ENCODE measurements at places on chromosomes 6 and 20.

DNA sequence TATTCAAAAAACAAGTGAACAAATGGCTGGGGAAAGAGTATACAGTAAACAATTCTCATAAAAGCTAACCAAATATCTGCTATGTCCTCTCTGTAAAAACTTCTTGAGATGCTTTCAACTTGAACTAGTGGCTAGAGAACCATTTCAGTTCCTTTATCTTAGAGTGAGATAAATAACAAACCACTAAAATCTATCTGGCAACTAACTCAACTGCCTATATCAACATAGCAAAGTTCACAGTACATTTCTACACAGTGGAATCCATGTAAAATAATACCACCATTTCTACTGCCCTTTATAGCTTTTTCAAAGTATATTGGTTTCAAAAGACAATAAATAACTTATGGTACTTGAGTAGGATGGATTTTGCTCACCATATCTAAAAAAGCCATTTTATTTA lies 95.1 kb downstream of the MMS22L start:
- ATAC-seq = no peak
- no peak overlapping the region for H3K4me3 ChIP-seq
- H3K36me3 ChIP-seq = no peaks in the 10 kb centered on the region
- no peak overlapping the region for H3K27ac ChIP-seq
- H3K4me1 ChIP-seq = no peaks in the 10 kb centered on the region

GRCh38 chr6:11810854-11811643 lies 32.4 kb upstream of the ADTRP start:
- ATAC-seq = no peak
- H3K36me3 ChIP-seq = no peaks in the 10 kb centered on the region
- peaks cover 29% of the 10 kb centered on the region for H3K4me1 ChIP-seq
- no peak overlapping the region for H3K4me3 ChIP-seq
- peak overlapping the region; percentile 16 for H3K27ac ChIP-seq

DNA sequence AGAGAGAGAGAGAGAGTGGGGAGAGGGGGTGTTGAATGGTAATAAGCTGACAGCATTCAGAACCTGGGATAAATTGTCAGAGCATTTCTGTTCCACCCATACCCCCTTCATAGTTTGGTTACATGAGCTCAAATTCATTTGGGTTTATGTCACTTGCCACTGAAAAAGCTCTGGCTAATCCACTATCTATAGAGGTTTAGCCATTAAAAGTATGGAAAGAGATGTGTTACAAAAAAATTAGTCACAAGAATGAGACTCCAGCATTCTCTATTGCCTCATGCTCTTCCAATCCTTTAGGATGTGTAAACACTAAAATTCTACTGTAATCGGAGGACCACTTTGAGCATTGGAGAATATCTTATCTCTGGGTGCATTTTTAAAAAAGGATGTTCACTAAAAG lies 297.6 kb upstream of the TCF21 start:
- H3K4me3 ChIP-seq = no peak overlapping the region
- H3K4me1 ChIP-seq = no peaks in the 10 kb centered on the region
- H3K27me3 ChIP-seq = no peaks in the 10 kb centered on the region
- no peak overlapping the region for H3K27ac ChIP-seq
- H3K36me3 ChIP-seq = no peaks in the 10 kb centered on the region

- peaks cover 6% of the 10 kb centered on the region for H3K4me1 ChIP-seq
- no peak for ATAC-seq
- H3K27me3 ChIP-seq = peaks cover 68% of the 10 kb centered on the region
- H3K36me3 ChIP-seq = no peaks in the 10 kb centered on the region
- no peak overlapping the region for H3K27ac ChIP-seq
Measured at GRCh38 chr6:44650947-44651346, 263.4 kb downstream of the CDC5L start.

DNA sequence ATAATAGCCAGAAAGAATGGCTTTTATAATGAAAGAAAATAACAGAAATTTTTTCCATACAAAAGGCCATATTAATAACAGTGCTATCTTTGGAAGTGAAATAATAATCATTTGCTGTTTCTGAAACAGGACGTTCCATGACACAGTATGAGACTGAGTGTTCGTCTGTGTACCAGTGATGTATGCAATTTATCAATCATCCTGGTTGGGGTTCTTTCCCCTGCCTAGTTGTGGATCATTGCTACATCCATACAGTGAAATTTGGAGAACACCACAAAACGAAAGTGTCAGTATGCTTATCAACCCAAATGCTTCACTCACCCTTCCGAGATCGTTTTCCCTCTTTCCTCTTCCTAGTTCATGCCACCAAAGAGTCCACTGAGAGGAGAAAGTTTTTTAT lies 151.4 kb upstream of the PRDM1 start:
- no peaks in the 10 kb centered on the region for H3K4me1 ChIP-seq
- ATAC-seq = no peak
- H3K36me3 ChIP-seq = no peaks in the 10 kb centered on the region
- H3K4me3 ChIP-seq = no peak overlapping the region

DNA sequence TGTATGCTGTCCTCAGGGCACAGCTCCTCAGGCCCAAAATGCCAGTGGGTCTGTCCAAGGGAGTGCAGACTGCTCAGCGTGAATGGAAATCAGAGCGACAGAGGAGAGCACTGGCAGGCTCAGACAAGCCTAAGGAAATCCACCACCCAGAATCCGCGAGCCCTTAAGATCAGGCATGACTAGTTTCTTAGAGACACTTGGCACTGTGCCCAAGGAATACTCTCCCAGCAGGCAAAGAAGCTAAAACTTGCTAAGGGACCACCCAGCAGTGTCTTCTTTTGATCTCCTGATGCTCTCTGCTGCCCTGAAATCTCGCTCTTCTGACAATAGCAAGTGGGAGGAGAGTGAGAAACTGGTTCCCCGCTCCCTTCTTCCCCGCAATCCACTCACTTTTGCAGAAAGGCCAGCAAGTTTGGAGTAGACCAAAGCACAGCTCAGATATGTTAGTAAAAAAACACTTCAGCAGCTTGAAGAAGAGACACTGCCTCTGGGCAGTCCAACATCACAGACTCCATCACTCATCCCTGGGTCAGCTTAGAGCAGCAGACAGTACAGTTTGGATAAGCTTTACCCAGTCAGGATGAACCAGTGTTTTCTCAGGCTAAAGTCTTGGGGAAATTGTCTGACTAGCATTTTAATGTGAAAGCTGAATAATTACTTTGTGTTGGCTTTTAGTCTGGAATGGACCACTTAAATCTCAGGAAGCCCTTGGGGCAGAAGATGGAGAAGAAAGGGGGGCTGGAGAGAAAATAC lies 32.4 kb downstream of the TRAF3IP2 start:
- no peak overlapping the region for H3K4me3 ChIP-seq
- ATAC-seq = no peak
- peaks cover 11% of the 10 kb centered on the region for H3K4me1 ChIP-seq
- no peak overlapping the region for H3K27ac ChIP-seq

DNA sequence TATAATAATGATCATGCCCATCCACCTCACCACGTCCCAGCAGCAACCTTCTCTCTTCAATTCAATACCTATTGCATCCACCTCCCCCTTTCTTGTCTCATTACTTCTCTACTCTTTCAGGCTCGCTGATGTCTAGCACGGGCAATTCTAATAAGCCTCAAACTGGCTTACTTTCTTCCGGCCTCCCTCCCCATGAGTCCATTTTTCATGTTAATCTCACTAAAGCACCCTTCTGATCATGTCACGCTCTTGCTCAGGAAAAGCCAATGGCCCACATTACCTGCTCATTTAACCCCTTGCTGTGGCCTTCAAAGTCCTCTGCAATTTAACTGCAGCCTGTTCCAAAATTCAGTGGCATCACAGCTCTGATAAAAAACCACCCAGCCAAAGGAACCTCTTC lies 105.1 kb downstream of the UTRN start:
- no peaks in the 10 kb centered on the region for H3K27me3 ChIP-seq
- H3K36me3 ChIP-seq = peaks cover 23% of the 10 kb centered on the region
- H3K4me1 ChIP-seq = peaks cover 9% of the 10 kb centered on the region
- no peak for ATAC-seq
- H3K27ac ChIP-seq = no peak overlapping the region

GRCh38 chr6:34044945-34045595 lies 100.8 kb downstream of the GRM4 start:
- no peak overlapping the region for H3K27ac ChIP-seq
- peaks cover 23% of the 10 kb centered on the region for H3K27me3 ChIP-seq
- no peak overlapping the region for H3K4me3 ChIP-seq
- no peaks in the 10 kb centered on the region for H3K36me3 ChIP-seq
- peaks cover 15% of the 10 kb centered on the region for H3K4me1 ChIP-seq

GRCh38 chr20:48763216-48763914 lies 64.4 kb downstream of the PREX1 start:
- H3K27ac ChIP-seq = peak overlapping the region; percentile 95
- peaks cover 90% of the 10 kb centered on the region for H3K4me1 ChIP-seq
- H3K4me3 ChIP-seq = no peak overlapping the region
- H3K27me3 ChIP-seq = no peaks in the 10 kb centered on the region
